ENCODE measurements at places on chromosomes 16 and 17.
A peak's percentile ranks its signal among the peaks of the same experiment; 100 is the strongest.

DNA sequence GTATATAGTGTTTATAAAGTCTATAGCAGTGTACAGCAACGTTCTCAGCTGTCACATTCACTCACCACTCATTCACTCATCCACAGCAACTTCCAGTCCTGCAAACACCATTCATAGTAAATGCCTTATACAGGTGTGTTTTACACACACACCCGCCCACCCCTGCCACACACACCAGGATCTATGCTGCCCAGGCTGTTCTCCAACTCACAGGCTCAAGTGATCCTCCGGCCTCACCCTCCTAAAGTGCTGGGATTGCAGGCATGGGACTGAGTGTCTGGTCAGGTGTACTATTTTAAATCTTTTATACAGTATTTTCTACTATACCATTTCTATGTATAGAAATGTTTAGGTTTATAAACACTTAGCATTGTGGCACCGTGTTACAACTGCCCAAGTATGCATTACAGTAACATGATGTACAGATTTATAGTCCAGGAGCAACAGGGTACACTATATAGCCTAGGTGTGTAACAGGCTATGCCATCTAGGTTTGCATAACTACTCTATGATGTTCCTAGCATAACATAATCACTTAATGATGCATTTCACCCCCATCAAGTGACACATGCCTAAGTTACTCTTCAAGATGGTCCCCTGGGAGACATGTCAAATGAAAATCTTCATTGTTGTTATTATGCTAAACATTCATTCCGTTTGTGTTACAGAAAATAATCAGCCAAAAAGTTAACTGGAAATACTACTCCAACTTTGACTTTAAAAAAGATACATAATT, 42.5 kb downstream of the CREBBP start:
- no peaks in the 10 kb centered on the region for H3K27me3 ChIP-seq
- no peak overlapping the region for H3K27ac ChIP-seq
- DNase-seq: no peak
- H3K36me3 ChIP-seq: peaks cover 16% of the 10 kb centered on the region
- H3K4me1 ChIP-seq: peaks cover 15% of the 10 kb centered on the region

DNA sequence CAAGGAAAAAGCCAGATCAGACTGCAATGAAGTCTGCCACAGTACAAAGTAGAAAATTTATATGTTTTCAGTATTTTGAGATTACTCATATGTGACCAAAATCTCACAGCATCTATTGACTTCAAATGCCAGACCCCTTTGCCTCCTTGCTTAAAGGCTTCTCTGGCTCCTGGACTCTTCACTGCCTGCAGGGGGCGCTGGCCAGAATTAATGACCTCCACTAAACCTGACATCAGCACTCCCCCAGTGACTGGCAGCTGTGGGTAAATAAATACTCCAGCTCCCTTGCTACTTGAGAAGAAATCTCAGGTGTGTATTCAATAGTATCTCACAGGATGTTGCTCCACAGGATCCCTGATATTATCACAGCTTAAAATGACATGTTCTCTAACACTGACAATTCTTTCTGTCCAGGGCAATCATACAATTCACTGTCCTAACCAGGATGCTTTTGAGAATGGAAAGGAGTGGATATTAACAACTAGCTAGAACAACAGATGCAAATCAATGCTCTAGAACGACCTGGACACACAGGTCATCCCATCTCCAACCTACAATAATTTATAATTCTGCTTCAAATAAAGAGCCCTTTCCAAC, 4.0 kb downstream of the BECN1 start:
- peaks cover 20% of the 10 kb centered on the region for H3K4me1 ChIP-seq
- H3K27ac ChIP-seq: no peak overlapping the region
- peak overlapping the region; percentile 83 for H3K4me3 ChIP-seq
- peak; percentile 65 for DNase-seq
- H3K27me3 ChIP-seq: peaks cover 3% of the 10 kb centered on the region

- peak overlapping the region; percentile 56 for H3K4me3 ChIP-seq
- DNase-seq: no peak
- H3K27me3 ChIP-seq: no peaks in the 10 kb centered on the region
- peaks cover 65% of the 10 kb centered on the region for H3K4me1 ChIP-seq
- peak overlapping the region; percentile 73 for H3K27ac ChIP-seq
Observed at GRCh38 chr16:48558371-48558841, 51.6 kb downstream of the N4BP1 start.

DNA sequence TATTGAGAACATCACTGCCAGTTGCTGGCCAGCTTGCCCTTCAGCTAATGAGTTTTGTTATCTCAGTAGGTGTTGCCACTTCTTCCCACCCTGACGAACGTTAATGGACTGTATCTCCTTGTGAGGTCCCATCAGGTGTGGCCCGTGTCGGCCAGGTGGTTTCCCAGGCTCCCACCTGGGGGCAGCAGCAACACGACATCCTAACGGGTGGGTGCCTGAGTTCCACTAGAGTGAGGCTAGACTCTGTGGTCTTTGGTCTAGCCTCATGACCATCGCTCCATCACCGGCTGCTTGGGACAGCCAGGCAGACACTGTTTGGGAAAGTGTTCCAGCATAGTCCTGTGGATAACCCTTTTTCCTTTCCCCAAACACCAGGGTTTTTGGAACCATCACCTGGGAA, 45.6 kb upstream of the LCMT1 start:
- H3K27me3 ChIP-seq: no peaks in the 10 kb centered on the region
- no peaks in the 10 kb centered on the region for H3K36me3 ChIP-seq
- peaks cover 12% of the 10 kb centered on the region for H3K4me1 ChIP-seq

DNA sequence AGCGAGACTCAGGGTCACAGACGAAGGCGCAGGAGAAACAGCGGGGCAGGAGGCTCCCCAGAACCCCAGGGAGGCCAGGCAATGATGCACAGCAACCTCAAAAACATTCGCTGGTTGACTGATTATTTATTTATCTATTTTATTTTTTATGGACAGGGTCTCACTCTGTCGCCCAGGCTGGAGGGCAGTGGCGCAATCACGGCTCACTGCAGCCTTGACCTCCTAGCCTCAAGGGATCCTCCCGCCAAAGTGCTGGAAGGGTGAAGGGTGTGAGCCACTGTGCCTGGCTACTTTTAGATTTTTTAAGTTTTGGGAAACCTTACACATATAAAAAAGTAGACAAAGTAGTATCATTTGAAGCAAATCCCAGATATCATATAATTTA, 83.5 kb downstream of the ZNF778 start:
- DNase-seq: no peak
- no peak overlapping the region for H3K27ac ChIP-seq
- no peak overlapping the region for H3K4me3 ChIP-seq
- peaks cover 45% of the 10 kb centered on the region for H3K4me1 ChIP-seq
- H3K27me3 ChIP-seq: no peaks in the 10 kb centered on the region

DNA sequence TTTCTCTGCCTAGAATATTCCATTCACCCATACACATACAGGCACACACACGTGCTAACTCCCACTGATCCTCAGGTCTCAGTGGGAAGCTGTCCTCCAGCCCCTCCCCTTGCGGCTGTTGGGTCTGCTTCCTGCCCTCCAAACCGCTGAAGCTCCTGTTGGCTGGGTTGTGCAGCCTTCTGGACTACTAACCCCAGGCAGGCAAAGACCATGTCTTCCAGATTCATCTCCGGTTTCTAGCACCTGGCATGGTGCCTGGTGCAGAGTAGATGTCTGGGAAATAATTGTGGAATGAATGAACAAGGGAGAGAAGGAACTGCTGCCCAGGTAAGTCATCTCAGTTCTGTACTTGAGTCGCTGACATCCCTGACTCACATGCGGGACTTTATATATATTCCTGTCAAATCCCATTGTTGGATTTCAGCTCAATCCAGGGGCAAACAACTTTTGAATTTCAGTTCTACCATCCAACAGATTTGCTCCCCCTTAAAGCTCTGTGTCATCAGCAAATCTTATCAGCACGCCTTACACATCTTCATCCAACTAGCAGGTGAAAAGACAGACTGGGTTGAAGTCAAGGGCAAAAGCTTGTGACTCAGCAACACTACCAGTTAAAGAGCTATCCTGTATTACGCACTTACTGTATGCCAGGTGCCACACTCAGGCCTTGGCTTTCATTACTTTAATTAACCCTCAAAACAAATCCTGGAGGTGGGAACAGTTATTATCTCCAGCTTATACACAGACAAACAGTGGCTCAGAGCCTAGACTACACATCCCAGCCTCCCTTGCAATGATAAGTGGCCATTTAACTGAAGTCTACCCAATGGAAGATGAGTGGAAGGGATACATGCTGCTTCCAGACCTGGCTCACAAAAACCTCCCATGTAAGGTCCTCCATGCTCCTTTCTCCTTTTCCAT, 51.1 kb downstream of the SRCIN1 start:
- H3K27me3 ChIP-seq: peaks cover 26% of the 10 kb centered on the region
- no peaks in the 10 kb centered on the region for H3K36me3 ChIP-seq
- H3K4me3 ChIP-seq: no peak overlapping the region
- DNase-seq: no peak
- H3K4me1 ChIP-seq: peaks cover 21% of the 10 kb centered on the region

DNA sequence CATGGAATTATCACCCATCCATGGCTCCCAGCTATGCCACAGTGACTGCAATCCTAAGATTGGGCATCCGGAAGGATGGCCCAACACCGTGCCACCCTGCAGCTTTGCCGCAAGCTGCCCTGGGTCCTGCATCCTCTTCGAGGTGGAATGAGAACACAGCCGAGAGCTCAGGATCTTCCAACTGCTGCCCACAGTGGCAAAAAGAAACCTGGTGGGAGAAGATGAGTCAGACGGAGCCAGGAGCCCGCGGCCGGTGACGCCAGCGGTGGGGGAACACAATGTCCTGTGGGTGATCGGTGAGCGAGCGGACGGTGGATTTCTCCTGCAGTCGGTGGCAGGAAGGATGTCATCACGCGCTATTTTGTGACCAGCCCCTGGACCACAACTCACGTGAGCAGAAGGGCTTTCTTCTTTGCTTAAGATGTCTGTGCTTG, 20.1 kb downstream of the CD7 start:
- H3K4me3 ChIP-seq: no peak overlapping the region
- H3K4me1 ChIP-seq: peaks cover 19% of the 10 kb centered on the region
- no peak overlapping the region for H3K27ac ChIP-seq
- DNase-seq: no peak
- peaks cover 34% of the 10 kb centered on the region for H3K27me3 ChIP-seq
- no peaks in the 10 kb centered on the region for H3K36me3 ChIP-seq

DNA sequence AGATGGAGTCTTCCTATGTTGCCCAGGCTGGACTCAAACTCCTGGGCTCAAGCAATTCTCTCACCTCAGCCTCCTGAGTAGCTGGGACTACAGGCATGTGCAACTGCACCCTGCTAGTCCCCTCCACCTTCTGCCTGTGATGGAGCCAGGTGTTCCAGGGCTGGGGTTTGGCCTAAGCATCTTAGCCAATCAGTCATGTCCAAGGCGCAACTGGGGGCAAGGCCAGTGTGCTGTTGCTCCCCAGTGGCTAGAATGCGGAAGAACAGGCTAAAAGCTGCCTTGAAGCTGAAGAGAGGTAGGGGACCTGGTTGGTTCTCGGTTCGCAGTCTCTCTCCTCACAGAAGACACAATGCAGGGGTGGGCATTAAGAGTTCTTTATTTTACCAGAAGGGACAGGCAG, 18.6 kb downstream of the FLOT2 start:
- no peaks in the 10 kb centered on the region for H3K27me3 ChIP-seq
- H3K27ac ChIP-seq: no peak overlapping the region
- H3K36me3 ChIP-seq: peaks cover 5% of the 10 kb centered on the region
- no peak overlapping the region for H3K4me3 ChIP-seq

DNA sequence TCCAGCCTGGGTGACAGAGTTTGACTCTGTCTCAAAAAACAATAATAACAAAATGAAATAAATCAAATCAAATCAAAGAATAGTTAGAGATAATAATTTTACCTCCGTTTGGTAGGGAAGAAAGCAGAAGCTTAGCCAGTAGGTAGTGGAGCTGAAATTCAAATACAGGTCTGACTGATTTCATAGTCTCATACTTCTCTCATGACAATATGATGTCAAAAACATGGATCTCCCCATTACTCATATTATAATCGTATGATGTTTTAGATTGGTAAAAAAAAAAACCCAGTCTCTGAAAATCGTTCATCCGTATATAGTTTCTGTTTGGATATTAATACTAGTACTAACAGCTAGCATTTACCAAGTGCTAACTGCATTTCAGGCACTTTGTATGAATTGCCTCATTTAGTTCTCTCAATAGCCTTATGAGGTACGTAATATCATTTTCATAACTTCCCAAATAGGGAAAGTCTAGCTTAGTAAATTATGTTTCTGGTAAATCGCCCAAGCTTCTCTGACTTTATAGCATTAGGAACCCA, 48.7 kb downstream of the CDH8 start:
- no peak for DNase-seq
- no peak overlapping the region for H3K27ac ChIP-seq
- H3K4me3 ChIP-seq: no peak overlapping the region
- no peaks in the 10 kb centered on the region for H3K4me1 ChIP-seq
- no peaks in the 10 kb centered on the region for H3K27me3 ChIP-seq

GRCh38 chr16:68993885-68994284, 111.6 kb upstream of the HAS3 start:
- no peak for DNase-seq
- peaks cover 4% of the 10 kb centered on the region for H3K36me3 ChIP-seq
- no peak overlapping the region for H3K4me3 ChIP-seq
- no peaks in the 10 kb centered on the region for H3K27me3 ChIP-seq
- H3K27ac ChIP-seq: no peak overlapping the region

- H3K4me3 ChIP-seq: no peak overlapping the region
- no peaks in the 10 kb centered on the region for H3K27me3 ChIP-seq
- H3K36me3 ChIP-seq: peaks cover 3% of the 10 kb centered on the region
- no peak overlapping the region for H3K27ac ChIP-seq
Observed at GRCh38 chr16:71796501-71797097, 12.0 kb downstream of the AP1G1 start.

DNA sequence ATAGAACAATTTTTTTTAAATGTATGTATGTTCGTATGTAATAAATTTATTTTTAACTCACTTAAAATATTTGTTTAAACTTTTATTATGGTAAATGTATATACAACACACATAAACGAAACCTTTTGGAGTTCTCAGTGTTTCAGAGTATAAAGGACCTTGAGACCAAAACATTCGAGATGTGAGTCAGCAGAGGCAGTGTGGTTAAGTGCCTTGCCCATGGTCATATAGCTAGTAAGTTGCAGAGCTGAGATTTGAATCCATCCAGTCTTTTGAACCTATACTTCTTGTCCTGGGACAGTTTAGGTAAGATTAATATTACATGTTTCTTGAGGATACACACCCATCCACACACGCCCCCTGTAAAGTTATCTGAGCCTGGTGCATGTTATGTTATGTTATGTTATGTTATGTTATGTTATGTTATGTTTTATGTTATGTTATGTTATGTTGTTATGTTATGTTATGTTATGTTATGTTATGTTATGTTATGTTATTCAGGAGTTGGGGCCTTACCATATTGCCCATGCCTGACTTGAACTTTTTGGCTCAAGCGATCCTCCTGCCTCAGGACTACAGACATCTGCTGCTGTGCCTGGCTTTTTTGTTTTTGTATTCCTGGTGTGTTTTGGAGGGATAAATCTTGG, 41.8 kb downstream of the TNRC6A start:
- no peak overlapping the region for H3K27ac ChIP-seq
- peaks cover 5% of the 10 kb centered on the region for H3K4me1 ChIP-seq

GRCh38 chr17:2904135-2904534, 107.9 kb downstream of the RAP1GAP2 start:
- H3K27ac ChIP-seq: no peak overlapping the region
- no peaks in the 10 kb centered on the region for H3K27me3 ChIP-seq
- H3K4me3 ChIP-seq: no peak overlapping the region
- DNase-seq: no peak

GRCh38 chr16:86632944-86633343, 54.6 kb downstream of the FOXL1 start:
- no peak overlapping the region for H3K27ac ChIP-seq
- no peaks in the 10 kb centered on the region for H3K27me3 ChIP-seq
- no peak for DNase-seq
- H3K4me1 ChIP-seq: peaks cover 32% of the 10 kb centered on the region
- no peaks in the 10 kb centered on the region for H3K36me3 ChIP-seq
